ENCODE measurements at places on chromosomes 7 and 10.

- no peak for DNase-seq
Observed at GRCh38 chr10:119642556-119643111, 8.5 kb upstream of the BAG3 start.

- no peak for DNase-seq
Observed at GRCh38 chr10:102409604-102410428, 8.8 kb downstream of the PSD start.

DNA sequence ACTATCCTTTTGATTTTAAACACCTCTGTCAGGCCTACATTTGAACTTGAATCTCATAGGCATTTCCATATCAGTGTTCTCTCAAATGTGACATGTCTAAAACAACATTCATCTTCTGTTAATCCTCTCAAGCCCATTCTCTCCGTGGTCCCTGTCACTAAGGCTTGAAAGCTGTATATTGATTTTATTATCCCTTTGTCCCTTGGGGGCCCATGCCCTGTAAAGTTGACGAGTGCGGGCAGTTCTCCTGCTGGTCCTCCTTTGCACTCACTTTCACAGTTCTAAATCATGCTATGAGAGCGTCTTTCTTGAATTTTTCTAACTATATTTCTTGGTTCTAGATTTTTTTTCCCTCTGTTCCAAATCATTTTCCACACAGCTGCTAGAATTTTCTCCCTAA is 27.3 kb downstream of the GALNT11 start:
- DNase-seq = no peak

- DNase-seq = no peak
Observed at GRCh38 chr10:1044146-1044545, 4.8 kb downstream of the IDI1 start.

GRCh38 chr7:105920766-105921165 is 42.3 kb upstream of the CDHR3 start:
- DNase-seq = no peak

- peak; percentile 50 for DNase-seq
Observed at GRCh38 chr7:25124465-25125136, 459 bp downstream of the CYCS start.

GRCh38 chr7:151243408-151244195 is 4.9 kb downstream of the SMARCD3 start:
- no peak for DNase-seq

- DNase-seq = no peak
Observed at GRCh38 chr10:29508554-29509244, 126.1 kb downstream of the SVIL start.
